Adipose tissue (tissue), 3 donors: ENCODE measurements at places on chromosomes 1 and 21. TPM values are rescaled to one million over a fixed set of nuclear protein-coding genes. Genes with fewer than 3 reads are reported as not detected.

NGF gene
- 0.66 TPM for polyA plus RNA-seq

WDR3 gene
- 7.2 TPM for polyA plus RNA-seq

C4BPB gene
- polyA plus RNA-seq: 1.7 TPM

LCE6A gene
- not detected for polyA plus RNA-seq

POLR3GL gene
- polyA plus RNA-seq: 46.4 TPM

ADAMTSL4 gene
- 56.0 TPM for polyA plus RNA-seq

CNR2 gene
- 0.03 TPM for polyA plus RNA-seq

AQP10 gene
- polyA plus RNA-seq: not detected

GJA9 gene
- polyA plus RNA-seq: not detected
